ENCODE measurements at places on chromosomes 7 and 10.

GRCh38 chr7:99006739-99007424 lies 128.6 kb downstream of the TRRAP start:
- no peak for DNase-seq

DNA sequence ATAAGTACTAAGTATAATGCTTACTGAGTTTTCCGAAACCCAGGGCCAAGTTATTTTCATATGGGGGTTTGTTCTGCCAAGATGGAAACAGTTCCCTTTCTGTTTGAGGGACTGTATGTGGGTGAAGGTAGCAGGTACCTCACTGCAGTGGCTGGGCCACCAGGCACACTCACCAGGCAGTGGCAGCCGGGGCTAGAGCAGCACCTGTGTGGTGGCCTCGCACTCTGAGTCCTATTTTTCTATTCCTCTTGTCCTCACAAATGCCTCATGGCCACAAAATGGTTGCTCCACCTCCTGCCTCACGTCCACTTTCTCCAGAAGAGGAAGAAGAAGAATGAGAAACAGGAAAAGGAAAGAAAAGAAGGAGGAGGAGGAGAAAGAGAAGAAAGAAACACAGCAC lies 167.3 kb upstream of the SHH start:
- DNase-seq = no peak

GRCh38 chr10:73771722-73772280 lies 10.0 kb upstream of the CHCHD1 start:
- DNase-seq = peak; percentile 60

GRCh38 chr10:111410740-111411139 lies 333.9 kb downstream of the ADRA2A start:
- no peak for DNase-seq

DNA sequence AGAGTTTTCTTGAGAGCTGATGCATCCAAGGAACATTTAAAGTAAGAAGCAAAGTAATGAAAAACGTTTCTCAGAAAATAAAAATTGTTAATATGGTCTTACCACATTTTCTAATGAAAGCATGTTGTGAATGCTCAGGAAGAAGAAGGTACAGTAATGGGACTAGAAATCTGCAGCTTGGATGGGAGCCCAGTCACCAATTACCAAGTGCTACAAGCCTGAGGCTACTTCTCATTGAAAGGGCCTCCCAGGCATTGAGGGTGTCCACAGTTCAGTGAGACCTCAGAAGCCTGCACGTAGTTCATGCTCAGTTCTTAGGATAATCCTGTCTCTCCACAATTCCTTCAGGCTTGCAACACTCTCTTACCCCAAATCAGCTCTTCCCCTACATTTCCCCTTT lies 17.6 kb downstream of the PTN start:
- DNase-seq = no peak

DNA sequence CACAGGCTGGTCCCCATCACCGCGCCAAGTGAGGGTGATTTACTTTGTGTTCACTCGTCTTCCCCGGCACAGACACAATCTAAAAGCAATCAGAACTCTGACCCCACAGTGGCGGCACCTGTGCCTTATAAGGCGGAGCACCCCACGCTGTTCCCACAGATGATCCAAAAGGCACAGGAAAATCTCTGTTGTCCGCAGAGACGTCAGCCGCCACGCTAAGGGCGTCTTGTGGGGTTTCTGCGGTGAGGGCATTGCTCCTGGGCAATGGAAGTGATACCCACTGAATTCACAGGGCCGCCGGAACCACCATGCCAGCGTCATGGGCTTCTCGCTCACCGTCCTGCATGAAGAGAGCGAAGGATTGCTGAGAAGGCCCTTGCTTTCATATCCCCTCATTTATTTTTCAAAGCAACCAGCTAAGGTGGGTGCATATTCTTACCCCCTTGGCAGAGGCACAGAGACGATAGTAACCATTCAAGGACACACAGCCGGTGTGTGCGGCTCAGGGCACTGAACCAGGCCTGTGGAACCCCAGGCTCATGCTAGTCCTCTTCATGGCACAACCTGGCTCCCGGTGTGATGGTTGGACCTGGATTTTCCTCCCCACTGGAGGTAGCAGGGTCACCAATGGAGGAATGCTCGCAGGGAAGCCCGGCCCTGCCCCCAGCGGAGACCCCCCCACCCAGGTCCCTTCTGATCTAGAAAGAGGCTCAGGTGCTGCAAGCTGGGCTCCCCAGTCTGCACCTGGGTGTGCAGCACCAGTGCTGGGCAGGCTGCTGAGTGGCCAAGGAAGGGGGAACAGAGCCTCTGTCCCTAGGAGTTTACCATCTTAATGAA lies 279.0 kb downstream of the TCERG1L start:
- DNase-seq = no peak

DNA sequence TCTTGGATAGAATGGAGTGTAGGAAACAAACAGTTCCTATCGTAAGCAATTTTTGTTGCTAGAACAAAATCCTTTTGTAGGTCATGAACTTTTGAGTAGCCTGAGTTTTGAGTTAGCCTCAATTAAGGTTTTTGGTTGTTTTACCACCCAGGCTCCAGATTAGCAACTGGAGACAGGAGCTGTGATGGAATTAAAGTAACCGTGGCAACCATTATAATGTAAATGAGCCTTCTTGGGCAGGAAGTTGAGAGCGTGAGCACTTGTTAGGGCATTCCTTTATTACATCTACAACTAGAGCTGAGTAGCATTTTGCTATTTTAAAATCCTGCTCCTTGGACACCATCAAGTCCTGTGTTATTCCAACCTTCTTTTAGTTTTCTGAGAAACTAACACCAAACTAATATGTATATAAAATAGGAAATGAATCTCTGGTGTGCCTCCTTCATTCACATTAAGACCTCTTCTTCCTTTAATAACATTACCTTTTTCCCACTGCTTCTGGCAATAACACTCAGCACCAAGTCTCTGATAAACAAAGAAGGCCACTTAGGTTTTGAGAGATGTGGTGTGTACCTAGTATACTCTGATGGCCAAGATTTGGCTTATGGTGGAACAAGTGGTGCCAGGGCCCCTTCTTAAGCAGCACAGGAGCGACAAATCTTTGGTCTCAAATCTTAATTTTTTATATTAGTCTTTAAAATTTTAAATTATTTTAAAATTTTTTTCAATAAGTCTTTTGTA lies 34.0 kb downstream of the AHCYL2 start:
- DNase-seq = no peak

Measured in stimulated activated CD4-positive, alpha-beta T cell treated with anti-CD3 and anti-CD28 coated beads, Interleukin-2, amount 100 ng/mL, for 4 hours (primary cell).